ENCODE measurements at places on chromosomes 13 and 19.
A peak's percentile ranks its signal among the peaks of the same experiment; 100 is the strongest.

GRCh38 chr13:28301839-28302238 is 163.5 kb downstream of the PAN3 start:
- DNase-seq: no peak

DNA sequence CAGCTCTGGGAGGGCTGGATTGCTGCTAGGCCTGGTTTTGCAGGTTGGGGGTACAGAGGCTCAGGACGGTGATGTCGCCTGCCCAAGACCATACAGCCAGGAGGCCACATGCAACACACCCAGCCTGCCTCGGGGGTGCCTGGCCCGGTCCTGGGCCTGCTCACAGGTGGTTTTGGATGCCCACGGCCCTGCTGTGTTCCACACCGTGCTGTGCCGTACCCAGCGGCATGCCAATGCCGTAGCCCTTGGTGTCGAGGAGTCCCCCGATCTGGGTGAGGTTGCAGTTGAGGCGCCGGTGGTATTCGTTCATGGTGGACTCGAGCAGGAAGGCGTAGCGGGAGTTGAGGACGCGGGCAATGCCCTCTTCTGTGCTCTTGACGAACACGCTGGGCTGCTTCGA is 11.5 kb upstream of the ATP1A3 start:
- DNase-seq: no peak

GRCh38 chr13:99022941-99023340 is 45.1 kb upstream of the DOCK9 start:
- DNase-seq: no peak

- DNase-seq: no peak
These were observed 18.0 kb upstream of the GARRE1 start for GRCh38 chr19:34236035-34236987.

- no peak for DNase-seq
These were observed 51.3 kb downstream of the TEX29 start for GRCh38 chr13:111371720-111372119.

- no peak for DNase-seq
These were observed 116.8 kb upstream of the CACNA1A start for GRCh38 chr19:13622766-13623715.

GRCh38 chr19:54481326-54481930 is 8.3 kb upstream of the CDC42EP5 start:
- DNase-seq: peak; percentile 50

- no peak for DNase-seq
These were observed 22.3 kb upstream of the CEBPA start for GRCh38 chr19:33324628-33325027.

DNA sequence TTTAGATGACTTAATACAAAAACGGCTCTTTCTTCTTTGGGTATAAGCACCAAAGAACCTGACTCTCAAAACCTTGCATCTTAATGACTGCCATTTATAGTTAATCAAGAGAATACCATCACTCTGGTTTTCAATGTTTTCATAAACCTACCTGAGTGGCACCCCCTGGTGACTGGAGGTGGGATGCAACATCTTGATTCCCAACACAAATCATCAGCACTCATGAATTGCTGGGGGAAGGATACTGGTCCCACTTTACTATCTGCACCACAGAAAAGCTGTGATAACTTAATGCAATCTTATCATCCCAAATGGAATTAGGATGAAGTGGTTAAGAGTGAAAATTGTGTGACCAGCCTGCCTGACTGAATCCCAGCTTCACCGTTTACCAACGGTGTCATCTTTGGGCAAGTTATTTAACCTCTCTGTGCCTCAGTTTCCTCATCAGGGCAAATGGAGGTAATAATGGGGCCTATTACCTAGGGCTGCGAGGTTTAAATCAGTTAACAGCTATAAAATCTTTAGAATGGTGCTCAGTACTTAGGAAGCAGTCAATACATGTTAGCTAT is 366.4 kb downstream of the KLF12 start:
- no peak for DNase-seq

DNA sequence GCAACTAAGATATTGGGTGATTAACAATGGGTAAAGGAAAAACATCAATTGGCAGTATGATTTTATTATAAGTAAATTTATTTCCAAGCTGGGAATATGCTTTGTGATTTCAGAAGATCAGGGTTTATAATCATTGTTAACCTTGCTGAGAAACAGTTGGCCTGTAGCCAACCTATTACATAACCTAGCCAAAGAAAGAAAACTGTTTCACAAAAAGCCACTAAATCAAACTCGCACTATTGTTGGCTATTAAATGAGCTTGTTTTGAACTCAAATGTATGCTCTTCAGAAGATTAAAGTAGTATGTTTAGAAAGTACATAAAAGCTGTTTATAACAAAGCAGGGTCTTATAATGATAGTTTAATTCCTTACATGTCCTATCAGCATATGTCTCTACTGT is 151.7 kb downstream of the LHFPL6 start:
- DNase-seq: peak; percentile 35

GRCh38 chr19:4292515-4292914 is 9.7 kb downstream of the TMIGD2 start:
- no peak for DNase-seq

DNA sequence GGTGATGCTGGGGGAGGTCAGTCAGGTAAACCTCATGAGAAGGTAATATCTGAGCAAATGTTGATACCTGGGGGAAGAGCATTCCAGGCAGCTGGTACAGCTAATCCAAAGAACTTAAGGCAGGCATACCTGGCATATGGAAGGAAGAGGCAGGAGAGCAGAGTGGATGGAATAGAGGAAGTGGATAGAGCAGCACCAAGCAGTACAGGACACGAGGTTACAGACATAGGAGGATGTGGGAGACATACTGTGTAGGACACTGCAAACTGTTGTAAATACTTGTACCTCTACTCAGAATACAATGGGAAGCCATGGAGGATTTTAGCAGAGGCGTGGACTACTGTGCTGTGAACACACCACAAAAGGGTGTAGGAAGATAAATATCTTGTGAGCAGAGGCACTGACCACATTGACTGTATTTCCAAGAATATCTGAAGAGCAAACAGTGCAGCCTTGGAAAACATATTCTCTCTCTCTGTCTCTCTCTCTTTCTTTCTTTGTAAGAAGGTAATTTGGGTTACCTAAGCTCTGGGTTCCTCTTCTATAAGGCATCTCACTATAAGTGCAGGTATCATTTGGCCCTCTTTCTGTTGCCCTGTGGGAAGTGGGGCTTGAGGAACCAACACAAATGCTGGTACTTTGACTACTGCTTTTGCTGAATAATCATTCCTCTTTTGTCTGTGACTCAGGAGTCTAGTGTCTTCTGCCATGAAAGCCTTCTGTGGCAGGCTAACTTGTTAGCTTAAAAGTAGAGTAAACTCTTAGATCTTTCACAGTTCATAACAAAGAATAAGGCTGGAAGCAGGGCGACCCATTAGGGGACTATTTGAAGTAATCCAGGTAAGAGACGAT is 238.0 kb downstream of the VWA8 start:
- DNase-seq: no peak

GRCh38 chr19:573519-573825 is 1.1 kb downstream of the BSG start:
- no peak for DNase-seq

DNA sequence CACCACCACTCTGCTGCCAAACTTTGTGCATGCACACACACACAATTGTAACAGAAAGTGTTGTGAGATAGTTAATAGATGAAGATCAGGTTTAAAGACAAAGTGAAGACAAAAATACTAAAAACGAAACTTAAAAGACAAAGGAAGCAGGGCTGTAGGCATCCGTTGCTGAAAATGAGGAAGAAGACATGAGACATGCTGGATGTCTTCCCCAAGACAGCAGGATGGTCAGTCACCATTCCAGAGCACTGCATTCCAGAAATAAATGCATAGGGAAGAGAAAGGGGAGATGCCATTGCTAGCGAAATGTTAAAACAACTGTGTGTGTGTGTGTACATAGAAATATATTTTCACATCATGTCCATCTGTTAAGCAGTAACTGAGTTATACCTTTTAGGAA is 520.1 kb downstream of the SUCLA2 start:
- peak; percentile 76 for DNase-seq

DNA sequence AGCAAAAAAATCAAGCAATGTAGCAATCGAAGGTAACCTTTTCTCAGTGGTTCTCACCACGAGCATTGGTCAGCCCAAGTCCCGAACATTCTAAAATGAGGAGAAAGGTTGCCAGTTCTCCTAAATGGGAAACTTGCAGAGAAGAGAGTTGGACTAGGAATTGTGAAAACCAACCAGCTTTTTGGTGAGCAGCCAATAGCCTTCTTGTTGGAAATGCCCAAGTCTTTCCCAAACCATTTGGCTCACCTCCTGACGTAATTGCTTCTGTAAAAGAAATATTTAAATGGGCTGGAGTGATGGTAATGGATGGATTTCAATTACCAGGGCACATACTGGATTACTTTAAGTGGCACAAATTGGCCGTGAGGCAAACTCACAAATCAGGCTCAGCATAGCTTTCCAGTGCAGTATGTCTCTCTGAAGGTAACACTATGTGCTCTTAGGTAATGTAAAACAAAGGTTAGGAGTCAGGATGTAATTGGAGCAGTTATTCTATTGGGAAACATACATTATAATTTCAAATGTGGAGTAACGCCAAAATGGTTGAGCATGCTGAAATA is 423.2 kb downstream of the KLF5 start:
- no peak for DNase-seq

- no peak for DNase-seq
These were observed 31.4 kb downstream of the SMAD9 start for GRCh38 chr13:36888645-36889044.

DNA sequence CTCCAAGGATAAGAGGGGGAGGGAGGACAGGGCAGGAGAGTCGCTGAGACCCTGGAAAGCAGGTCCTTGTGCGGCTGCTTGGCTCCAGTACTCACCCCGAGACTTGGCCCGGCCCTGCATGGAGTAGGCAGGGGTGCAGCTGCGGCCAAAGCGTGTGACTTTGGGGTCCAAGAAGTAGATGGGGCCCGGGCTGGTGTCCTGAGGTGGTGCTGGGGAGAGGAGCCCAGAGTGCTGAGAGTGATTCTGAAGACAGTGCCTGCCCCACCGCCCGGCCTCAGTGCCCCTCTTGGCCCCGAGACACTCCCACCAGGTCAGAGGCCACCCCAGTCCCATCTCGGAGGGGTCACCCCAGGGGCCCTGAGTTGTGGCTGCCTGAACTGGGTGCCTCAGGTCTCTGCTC is 6.7 kb upstream of the SHC2 start:
- DNase-seq: no peak

DNA sequence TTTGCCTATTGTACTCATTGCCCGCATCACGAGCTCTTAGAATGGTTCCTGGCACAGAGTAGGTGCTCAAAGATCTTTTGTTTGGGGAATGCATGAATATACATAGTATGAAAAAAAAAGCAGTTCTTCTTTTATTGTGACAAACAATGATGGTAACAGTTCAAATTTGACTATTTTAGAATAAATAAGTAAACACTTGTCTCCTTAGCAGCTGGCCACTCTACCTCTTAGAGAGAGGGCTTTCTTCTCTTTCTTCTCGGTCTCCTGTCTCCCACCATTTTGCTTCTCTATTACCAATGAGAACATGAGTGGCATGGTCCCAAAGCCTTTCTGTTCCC is 639 bp upstream of the SLAIN1 start:
- DNase-seq: no peak

DNA sequence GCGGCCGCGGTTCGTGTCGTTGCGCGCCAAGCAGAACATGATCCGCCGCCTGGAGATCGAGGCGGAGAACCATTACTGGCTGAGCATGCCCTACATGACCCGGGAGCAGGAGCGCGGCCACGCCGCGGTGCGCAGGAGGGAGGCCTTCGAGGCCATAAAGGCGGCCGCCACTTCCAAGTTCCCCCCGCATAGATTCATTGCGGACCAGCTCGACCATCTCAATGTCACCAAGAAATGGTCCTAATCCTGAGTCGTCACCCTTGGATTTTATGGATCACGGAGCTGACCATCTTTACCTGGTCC is 475 bp downstream of the MRPL57 start:
- no peak for DNase-seq

DNA sequence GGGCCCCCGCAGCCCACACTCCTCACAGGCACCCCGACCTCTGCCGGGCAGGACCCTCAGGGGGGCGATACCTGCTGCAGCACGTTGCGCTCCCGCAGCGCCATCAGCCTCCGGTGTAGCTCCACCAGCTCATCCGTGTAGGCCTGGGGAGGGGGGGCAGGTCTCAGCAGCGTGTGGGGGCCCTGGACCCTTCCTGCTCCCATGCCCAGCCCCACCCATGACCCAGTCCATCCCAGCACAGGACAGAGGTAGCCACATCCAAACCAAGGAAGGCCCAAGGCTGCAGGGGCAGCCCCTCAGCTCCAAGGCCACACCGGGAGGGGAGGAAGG is 66.5 kb downstream of the MLLT1 start:
- DNase-seq: no peak

- DNase-seq: no peak
These were observed 197.7 kb downstream of the COL4A1 start for GRCh38 chr13:110109140-110109783.

DNA sequence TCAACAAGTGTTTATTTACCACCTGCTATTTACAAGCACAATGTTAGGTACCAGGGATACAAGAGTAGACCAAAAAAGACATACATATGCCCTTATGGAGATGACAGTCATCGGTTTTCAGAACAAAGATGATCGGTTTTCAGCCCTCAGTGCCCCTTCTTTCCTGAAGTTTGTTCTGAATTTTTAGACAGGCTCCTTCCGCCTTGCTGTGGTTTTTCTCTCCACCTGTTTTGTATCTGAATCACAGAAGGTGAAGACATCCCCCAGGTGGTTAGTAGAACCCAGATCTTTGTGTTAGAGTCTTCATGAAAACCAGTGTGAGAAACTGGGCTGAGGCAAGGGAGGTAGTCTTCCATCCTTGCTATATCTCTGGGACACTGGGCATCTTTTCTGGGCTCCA is 23.5 kb downstream of the ACTL9 start:
- no peak for DNase-seq

DNA sequence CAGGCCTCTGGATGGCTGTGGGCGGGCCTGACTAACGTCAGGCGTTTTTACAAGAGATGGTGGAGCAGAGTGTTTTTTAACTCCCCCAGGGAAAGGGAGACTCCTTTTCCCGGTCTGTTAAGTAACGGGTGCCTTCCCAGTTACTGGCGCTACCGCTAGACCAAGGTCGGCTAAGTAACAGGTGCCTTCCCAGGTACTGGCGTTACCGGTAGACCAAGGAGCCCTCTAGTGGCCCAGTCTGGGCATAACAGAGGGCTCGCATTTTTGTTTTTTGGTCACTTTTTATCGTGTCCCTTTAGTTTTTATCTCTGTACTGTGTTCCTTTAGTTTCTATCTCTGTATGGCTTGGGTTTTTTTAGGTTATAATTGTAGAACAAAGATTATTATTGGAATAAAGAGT is 10.0 kb downstream of the ZNF383 start:
- DNase-seq: no peak

GRCh38 chr13:32153056-32153455 is 121.5 kb downstream of the FRY start:
- DNase-seq: peak; percentile 44

DNA sequence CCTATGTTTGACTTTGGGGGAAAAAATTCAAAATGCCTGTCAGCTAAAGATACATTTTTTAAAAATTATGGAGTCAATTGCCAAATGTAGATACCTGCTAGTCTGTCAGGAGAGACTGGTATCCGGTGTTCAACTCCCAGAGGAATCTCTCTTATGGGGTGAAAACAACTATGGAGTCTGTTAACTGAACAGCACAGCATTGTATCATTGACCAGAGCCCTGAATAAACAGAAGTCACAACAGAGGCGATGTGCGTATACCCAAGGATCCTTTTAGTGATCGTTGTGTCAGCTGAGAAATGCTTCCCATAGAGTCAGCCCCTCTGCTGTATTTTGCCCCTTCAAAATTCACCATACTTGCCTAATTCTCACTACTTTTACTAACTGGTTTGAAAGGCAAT is 257.3 kb downstream of the GPC5 start:
- DNase-seq: no peak

GRCh38 chr13:51541809-51542258 is 42.4 kb upstream of the WDFY2 start:
- no peak for DNase-seq

GRCh38 chr13:91323349-91323748 is 24.1 kb upstream of the MIR17HG start:
- DNase-seq: no peak
